ENCODE measurements at places on chromosomes 16 and 17.
A peak's percentile ranks its signal among the peaks of the same experiment; 100 is the strongest.

DNA sequence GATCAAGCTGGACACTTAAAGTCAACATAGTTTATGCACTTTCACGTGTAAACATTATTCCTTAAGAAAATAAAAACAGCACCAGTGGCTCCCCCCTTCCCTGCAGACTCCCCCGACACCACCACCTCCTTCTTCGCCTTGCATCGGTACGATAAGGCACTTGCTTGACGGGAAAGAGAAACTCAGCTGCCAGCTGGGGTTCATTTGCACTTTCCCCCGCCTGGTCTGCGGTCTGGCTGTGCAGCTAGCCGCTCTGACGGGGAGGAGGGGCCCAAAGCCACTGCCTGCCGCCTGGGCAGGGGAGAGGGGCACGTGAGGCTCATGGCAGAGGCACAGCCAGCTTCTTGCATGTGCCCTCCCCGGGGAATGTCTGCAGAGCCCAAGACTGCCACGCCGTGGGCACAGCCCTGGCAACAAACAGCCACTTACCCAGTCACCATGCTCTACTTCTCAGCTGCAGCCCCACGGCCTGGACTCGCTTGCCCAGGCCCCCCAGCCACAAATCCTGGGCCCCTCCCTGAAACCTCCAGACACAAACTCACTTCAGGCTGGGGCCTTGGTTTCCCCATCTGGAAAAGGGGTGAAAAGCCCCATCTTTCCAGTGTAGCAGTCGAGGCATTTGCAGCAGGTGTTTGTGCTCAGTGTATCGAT, 16.5 kb upstream of the PRM1 start:
- DNase-seq: peak; percentile 24

- DNase-seq: no peak
Observed at GRCh38 chr16:75947626-75948239, 221.4 kb upstream of the CPHXL start.

- DNase-seq: no peak
Observed at GRCh38 chr16:19935694-19936093, 51.0 kb upstream of the GPRC5B start.

DNA sequence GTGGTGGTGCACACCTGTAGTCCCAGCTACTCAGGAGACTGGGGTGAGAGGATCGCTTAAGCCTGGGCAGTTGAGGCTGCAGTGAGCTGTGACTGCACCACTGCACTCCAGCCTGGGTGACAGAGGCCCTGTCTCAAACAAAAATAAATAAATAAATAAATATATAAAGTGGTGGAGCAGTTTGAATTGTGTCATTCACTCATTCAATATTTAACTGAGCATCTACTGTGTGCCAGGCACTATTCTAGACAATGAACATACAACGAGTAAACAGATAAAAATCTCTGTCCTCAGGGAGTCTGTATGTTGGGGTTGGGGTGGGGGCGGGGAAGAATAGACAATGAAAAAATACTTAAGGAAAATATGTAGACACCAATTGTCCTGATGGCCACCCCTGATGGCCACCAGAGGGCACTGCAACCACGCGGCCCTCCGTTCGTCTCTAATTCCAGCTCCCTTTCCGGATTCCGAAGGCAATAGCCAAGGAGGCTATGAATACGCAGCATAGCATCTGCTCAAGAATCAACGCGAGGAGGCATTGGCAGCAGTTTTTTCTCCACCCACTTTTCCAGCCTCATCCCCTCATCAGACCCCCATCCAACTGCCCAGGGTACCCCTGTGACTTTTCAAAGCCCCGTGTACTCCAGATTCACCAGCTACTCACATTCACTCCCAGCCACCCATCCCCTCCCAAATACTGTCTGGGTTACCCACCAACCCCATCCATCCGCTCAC, 21.4 kb downstream of the QPRT start:
- peak; percentile 54 for DNase-seq

GRCh38 chr17:65891231-65891735, 300.6 kb downstream of the CEP112 start:
- no peak for DNase-seq

- DNase-seq: no peak
Observed at GRCh38 chr16:65961476-65962143, 404.9 kb upstream of the CDH5 start.

GRCh38 chr16:89473136-89473712, 17.1 kb downstream of the ANKRD11 start:
- DNase-seq: no peak

DNA sequence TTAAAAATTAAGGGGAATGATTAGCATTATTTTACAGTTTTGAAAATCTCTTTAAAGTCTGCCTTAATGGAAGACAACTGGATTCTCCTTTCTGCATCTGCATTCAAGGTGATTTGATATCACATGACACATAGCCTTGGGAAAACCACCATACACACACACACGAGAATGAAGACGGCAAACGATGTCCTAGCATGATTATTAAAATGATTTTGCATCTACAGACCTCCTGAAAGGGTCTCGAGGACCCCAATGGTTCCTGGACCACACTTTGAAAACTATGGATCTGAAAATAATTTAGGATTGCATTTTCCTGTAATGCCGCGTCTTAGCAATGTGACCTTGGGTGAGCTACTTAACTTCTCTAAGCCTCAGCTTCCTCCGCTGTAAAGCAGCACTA, 11.8 kb upstream of the CHST4 start:
- no peak for DNase-seq

DNA sequence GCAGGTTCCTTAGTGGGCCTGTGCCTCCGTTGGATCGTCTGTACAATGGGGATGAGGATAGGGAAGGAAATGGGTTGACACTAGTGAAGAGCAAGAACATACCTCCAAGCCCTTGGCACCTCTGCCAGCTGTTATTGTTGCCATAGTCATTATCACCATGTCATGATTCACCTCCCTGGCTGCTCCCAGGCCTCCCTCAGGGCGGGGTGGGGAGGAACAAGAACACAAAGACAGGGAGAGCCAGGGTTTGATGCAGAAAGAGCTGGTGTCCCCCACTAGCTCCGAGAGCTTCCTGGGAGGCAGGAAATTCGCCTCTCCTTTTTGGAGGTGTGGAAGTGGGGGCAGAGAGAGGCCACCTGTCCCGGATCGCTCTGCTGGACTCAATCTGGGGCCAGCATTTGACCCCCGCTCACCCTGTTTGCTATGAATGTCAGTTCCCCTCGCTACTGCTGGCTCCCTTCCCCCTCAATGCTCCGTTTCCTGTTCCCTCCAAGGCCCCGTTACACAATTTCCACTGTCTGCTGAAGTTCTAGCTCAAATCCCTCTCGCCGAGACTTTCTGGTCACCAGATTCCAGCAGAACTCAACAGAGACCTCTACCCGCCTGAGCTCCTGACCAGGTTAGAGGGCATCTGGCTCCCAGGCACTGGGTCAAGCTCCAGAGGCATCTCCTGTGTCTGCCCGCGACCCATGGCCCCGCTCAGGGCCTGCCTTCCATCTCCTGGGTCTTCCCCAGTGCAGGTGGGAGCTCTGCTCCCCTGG, 9.1 kb downstream of the TIMP2 start:
- DNase-seq: peak; percentile 84

DNA sequence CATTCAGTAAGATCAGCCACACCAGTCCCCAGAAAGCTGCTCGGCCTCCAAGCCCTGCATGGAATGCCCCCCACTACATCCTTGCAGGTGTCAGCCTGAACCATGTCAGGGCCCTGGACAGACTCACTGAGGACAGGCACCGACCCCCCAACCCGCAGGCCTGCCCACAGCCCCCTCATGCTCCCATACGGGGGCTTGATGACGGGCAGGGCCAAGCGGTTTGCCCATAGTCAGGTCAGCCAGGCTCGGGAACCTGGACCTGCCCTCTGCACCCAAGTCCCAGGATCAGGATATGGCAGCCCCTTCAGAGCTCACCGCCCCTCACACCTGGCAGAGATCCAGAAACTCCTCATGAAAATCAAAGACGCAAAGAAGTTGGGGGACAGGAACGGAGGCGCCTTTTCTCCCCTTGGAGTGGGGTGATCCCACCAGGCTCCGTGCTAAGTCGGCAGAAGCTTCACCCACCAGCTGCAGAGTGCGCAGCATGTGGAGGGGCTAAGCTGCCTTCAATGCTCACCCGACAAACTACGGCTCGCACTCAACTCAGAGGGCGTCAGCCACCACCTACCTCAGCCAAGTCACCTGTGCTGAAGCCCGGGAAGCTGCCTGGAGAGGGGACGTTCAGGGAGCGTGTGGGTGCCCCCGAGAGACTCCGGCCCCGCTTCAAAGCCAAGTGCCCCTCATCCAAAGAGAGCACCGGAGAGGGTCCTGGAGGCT, 26.5 kb downstream of the GNPTG start:
- no peak for DNase-seq

GRCh38 chr16:88023786-88024185, 72.6 kb downstream of the BANP start:
- DNase-seq: no peak

DNA sequence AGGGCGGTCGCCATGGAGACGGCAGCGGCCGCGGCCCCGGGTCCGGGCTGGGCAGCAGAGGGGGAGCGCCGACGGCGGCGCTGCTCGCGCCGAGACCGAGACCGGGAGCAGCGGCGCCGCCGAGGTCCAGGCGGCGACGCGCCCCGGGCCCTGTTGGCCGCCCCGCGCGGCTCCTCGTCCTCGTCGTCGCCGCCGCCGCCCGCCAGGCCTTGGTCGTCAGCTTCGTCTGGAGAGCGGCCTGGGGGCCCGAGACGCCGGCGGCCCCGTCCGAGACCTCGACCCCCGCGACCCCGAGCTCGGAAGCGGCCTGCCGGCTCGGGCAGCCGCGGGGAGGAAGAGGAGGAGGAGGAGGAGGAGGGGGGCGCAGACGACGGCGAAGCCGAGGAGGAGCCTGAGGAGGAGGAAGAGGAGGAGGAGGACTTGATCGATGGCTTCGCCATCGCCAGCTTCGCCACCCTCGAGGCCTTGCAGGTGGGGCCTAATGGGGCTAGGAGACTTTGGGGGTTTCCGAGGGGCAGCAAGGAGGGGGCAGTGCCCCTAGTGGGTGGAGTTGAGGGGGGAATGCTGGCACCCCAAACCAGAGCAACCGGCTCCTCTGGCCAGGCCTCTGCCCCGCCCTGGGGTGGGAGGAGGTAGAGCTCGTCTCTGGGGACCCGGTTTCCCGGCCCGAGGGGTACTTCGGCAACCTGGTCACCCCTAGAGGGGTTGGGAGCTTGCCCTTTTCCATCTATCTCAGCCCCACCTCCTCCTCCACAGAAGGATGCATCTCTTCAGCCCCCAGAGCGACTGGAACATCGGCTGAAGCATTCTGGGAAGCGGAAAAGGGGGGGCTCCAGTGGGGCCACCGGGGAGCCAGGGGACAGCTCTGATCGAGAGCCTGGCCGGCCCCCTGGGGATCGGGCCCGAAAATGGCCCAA, 1.5 kb downstream of the FBRS start:
- no peak for DNase-seq

GRCh38 chr16:77775911-77776909, 12.2 kb upstream of the VAT1L start:
- DNase-seq: no peak

DNA sequence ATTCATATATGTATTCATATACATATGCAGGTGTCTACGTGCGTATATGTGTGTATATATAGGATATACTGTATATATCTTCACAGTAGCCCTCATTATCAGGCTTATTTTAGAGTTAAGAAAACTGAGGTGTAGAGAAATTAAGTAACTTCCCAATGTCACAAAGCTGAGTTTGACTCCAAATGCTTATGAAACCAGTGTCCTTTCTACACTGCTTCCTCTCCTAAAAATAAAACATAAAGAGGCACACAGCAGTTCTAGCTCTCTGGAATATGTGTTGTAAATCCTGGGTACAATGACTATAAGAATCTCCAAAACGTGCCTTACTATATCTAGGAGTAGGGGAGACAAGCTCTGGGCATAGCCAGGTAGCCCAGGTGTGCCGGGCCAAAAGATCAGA, 40.0 kb upstream of the CCL1 start:
- DNase-seq: no peak

DNA sequence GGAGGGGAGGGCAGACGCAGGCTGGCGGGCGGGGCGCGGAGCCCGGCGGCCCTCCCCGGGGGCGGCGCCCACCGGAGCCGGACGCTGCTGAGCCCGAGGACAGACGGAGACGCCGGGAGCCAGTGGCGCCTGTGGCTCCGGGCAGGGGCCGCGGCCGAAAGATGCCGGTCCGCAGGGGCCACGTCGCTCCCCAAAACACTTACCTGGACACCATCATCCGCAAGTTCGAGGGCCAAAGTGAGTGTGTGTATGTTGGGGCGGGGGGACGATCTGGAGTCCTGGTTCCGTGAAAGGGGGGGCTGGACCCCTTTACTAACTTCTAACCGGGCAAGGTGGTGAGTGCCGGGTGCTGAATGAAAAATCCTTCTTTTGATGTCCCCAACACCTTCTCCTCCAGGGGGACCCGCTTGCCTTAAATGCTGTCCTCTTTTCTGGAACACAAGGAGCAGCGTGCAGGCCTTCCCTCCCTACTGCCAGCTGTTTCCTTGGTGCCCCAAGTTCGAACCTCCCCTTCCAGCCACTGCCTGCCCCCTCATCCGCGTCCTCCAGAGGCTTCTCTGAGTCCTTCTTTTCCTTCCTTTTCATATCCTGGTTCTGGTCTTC, at the start of gene KCNH6:
KCNH6 (plus strand) TSS at position 106 of the 603 bp plus-strand sequence; CDS start at position 162, 56 bp downstream.
- no peak for DNase-seq

DNA sequence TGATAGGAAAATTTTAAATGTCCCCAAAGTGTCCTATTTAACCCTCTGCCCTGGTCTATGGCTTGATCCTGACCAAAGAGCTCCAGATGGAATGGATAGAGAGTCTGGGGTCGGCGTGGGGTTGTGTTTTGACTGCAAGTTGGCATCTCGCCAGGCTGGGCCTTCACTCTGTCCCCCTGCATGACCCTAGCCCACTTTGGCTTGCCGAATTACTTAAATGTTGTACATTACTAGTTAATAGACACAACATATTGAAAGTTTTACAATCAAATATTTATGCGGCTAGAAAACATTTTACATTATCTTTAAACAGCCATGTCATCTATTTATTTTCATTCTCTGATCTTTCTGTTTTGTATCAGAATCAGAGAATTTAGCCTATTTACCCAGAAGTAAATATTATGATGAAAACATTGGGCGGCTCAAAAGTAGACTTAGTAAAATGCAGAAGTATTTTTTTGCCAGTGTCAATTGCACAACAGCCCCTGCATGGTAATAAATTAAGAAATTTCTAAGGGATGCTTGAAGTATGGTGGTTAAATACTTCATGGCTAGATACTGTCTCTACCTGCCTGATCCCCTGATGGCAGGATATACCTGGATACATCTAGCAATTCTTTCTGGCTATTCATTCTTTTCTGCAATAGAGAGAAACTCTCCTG, 18.8 kb upstream of the MYOCD start:
- no peak for DNase-seq

DNA sequence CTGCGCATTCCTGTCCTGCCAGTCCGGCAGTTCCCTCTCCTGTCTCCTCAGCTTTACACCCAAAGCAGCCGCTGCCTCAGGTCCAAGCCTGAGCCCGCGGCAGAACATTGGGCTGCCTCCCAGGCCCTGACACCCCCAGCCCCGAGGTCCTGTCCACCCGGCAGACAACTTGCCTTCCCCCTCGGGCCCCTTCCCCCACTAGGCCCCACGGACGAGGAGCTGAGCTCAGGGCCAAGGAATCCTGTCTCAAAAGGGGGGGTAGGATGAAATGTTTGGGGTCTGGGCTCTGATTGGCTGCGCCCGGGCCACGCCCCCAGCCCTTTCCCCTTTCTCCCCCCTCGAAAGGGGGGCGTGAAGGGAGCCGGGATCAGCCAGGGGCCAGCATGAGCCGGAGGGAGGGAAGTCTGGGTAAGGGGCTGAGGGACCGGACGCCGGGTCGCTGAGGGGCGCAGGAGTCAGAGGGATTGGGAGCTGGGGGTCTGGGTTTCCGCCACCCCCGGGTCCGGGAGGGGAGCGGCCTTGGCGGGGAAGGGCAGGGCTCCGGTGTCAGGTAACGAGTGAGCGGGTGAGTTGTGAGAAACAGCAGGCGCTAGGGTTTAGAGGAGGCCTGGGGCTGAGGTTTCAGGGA, at the start of gene CTF1:
CTF1 (plus strand) TSS at position 354 of the 628 bp plus-strand sequence; CDS start at position 384, 30 bp downstream.
- no peak for DNase-seq

- DNase-seq: no peak
Observed at GRCh38 chr17:32854832-32855389, 22.0 kb downstream of the MYO1D start.

Measured in inflammatory macrophage treated with lipopolysaccharide for 1 hour (primary cell).